NK-92 treated with Interleukin-12 subunit alpha and Interleukin-12 subunit beta, amount 100 ng/mL, for 24 hours (cell line): ENCODE measurements at places on chromosomes 4 and X.

GRCh38 chr4:18957716-18958115 lies 936.2 kb upstream of the LCORL start:
- DNase-seq, result no peak

DNA sequence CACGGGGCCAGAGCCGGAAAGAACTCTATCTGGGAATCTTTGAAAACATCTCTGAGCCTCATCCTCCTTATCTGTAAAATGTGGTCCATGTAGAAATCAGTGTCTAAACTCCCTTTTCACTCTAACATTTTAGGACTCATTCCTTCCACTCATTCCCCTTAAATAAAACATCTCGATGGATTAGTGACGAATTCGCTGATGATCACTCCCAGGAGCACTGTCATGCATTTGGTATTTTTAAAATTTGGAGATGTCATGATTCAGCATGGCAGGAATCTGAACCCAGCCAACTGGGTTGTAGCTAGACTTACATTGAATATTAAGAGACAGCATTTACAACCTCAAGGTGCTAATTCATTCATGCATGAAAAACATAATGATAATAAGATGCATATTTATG lies 88.1 kb downstream of the SPANXN3 start:
- no peak for DNase-seq

DNA sequence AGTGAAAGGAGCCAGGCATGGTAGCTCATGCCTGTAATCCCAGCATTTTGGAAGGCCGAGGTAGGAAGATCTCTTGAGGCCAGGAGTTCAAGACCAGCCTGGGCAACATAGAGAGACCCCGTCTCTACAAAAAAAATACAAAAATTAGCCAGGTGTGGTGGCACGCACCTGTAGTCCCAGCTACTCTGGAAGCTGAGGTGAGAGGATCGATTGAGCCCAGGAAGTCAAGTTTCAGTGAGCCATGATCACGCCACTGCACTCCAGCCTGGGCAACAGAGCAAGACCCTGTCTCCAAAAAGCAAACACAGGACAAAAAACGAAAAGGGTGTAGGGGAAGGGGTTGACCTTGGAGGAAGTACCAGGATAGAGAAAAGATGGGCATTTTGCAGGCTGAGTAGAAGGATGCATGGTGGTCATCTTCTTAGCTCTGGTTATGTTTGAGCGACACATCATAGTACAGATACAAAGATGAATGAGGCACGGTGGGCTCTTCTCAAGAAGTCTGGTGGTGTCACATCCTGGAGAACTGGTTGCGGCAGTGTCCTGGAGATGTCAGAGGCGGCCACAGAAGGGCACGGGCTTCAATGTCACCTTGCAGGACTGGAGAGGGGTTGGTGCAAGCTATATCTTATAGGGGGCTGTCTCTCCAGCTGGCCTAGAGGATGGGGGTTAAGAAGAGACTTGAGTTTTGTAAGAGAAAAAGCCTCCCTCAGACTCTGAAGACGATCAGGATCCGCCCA lies 32.0 kb downstream of the SLC25A5 start:
- no peak for DNase-seq

- no peak for DNase-seq
Observed at GRCh38 chrX:2159393-2159792, 341.4 kb downstream of the DHRSX start.
